Thoracic aorta (tissue), 2 donors: ENCODE measurements at places on chromosomes 6 and 20.

DNA sequence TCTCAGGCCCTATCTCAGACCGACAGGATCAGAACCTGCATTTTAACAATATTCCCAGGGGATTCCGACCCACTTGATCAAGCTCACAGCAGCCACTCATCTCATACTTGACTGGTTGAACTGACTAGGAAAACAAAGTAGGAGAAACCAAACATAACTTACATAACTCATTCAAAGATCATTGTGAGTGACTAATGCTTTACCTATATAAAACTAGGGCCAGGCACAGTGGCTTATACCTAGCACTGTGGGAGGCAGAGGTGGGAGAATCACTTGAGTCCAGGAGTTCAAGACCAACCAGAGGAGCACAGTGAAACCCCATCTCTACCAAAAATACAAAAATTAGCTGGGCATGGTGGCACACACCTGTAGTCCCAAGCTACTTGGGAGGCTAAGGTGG, 251.0 kb downstream of the ATXN1 start:
- DNase-seq, result no peak

DNA sequence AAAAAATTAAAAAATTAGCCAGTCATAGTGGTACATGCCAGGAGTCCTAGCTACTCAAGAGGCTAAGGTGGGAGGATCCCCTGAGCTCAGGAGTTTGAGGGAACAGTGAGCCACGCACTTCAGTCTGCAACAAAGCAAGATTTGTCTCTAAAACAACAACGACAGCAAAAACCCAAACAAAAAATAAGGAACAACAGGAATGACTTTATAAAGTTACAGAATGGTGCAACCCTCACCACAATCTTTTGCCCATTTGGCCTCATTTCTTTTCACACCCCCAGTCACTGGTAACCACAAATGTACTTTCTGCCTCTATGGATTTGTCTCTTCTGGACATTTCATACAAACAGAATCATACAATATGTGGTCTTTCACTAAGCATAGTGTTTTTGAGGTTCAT, 16.7 kb upstream of the ZFAND3 start:
- DNase-seq, result no peak

DNA sequence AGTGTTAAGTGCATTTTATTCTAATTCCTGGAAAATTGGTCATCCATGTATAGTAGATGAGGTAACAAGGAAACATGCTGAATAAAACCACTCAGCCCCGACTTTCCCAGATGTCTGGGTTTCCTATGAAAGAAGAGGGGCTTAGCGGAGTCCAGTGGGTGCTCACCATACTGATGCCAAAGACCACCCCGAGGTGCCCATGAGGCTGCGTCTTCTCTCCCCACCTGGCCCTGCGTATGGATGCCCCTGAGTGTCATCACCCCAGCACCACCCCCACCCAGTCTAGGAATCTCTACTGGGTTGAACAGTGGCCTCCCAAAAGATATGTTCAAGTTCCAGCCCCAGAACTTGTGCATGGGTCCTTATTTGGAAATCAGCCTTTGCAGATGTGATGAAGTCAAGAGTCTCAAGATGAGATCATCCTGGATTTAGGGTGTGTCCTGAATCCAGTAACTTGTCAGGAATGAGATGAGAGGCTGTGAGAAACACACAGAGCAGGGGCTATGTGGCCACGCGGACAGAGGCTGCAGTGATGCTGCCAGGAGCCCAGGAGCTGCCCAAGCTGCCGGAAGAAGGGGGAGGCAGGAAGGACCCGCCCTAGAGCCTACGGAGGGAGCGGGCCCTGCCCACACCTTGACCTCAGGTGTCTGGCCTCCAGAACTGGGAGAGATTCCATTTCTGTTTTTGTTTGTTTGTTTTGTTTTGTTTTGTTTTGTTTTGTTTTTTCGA, 124.6 kb upstream of the CDH4 start:
- DNase-seq, result no peak

DNA sequence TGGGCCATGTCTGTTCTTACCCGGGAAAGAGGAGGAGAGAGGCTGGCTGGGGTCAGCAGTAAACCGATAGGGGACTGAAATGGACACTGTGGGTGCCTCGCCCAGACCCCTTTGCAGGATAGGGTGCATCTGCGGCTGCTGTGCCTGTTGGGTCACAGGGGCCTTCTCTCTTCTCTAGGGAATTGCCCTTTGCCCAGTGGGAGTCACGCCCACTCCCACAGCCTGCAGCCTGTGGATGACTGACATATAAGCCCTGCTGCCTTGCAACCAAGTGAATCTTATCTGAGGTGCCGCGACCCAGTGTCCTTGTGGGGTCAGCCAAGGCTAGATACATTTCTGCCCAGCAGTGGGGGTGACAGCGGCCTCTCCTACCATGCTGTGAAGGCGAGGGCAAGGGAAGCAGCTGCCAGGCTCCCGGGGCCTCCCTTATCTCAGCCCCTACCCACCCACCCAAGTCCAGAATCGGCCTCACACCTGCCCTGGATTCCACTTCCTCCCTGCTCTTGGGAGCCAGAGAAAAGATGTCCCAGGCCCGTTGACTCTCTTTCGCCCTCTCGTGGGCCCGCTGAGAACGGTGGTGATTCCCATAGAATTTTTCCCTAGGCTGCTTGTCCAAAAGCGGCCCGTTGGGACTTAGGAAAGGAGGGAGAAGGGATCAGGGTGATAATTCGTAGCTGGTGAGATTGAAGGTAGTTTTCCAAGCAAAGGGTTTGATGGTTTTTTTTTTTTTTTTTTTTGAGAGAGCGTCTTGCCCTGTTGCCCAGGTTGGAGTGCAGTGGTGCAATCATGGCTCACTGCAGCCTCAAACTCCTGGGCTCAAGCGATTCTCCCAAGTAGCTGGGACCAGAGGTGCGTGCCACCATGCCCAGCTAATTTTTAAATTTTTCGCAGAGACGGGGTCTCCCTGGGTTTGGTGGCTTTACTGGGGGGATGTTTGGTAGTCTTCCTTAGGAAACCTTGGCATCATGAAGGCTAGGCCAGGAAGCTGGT, 76.4 kb upstream of the RNF24 start:
- no peak for DNase-seq

GRCh38 chr20:4272225-4272624, 256.9 kb upstream of the RNF24 start:
- DNase-seq, result no peak

- DNase-seq, result no peak
Observed at GRCh38 chr6:79117752-79118151, 39.7 kb upstream of the PHIP start.

GRCh38 chr6:45966340-45966739, 49.3 kb downstream of the CLIC5 start:
- DNase-seq, result no peak

GRCh38 chr6:56862415-56863175, 92.3 kb upstream of the BEND6 start:
- no peak for DNase-seq

- no peak for DNase-seq
Observed at GRCh38 chr6:32692019-32692418, 25.6 kb upstream of the HLA-DQB1 start.

GRCh38 chr6:105875974-105876640, 210.0 kb upstream of the PRDM1 start:
- no peak for DNase-seq

DNA sequence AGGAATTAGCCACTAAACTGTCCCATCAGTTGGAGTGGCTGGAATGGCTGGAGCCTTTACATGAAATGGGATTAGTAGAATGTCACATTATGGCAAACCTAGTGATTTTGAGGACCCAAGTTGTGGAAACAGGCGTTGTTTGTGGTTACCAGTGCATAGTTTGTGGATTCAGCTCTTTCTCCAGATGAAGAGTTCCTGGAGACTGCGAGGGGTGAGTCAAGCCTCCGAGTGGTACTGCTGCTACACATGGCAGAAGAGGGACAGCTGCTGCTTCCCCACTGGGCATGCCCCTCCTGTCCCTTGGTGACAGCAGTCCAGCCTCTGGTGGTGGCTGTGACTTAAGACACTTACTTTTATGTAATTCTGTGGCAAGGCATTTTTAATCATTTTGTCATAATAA, 94.2 kb upstream of the SCP2D1 start:
- DNase-seq, result no peak

- no peak for DNase-seq
Observed at GRCh38 chr6:157841211-157841840, 18.3 kb downstream of the SNX9 start.

DNA sequence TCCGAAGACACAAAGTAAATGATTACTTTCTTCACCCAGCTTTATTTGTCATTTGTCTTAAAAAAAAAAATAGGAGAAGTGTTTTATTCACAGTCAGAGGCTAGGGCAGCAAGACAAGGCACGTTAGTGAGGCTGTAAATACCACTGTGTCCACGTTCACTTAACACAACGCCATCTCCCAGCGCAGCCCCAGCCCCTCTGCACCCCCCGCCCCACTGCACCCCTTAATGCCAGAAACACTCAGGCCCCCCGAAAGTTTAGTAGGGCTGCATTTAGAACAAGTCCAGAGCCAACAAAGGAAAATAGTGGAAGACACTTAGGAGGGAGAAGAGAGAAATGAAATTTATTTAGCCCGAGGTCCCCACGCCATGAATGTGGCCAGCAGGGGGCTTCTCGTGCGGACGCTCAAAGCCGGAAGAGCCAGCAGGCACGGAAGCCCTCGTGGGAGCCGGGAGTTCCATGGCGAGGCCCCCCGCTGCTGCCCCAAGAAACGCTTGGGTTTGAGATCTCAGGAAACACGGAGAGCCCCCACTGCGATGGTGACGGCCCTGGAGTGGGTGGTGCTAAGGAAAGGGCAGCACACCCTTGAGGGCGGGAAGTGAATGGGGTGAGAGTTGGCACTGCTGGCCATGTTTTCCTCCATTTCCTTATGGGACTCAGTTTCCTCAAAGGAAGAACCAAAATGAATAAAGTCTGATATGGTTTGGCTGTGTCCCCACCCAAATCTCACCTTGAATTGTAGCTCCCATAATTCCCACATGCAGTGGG, 50.2 kb downstream of the IYD start:
- DNase-seq, result no peak

- DNase-seq, result peak; percentile 9
Observed at GRCh38 chr6:32968867-32969684, 682 bp downstream of the BRD2 start.

DNA sequence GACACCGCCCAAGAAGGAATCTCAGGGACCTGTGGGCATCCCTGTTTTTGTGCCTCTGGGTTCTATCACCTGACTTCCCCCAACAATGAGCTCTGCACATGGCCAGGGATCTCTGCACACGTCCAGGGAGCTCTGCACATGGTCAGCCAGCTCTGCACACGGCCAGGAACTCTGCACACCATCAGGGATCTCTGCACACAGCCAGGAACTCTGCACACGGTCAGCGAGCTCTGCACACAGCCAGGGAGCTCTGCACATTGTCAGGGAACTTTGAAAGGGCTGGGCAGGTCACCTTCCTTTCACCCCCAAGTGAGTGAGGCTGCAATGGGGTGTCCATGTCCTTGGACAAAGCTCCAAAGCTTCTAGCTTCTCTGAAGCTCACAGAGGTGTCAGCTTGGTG, 5.2 kb upstream of the SLCO4A1 start:
- no peak for DNase-seq

DNA sequence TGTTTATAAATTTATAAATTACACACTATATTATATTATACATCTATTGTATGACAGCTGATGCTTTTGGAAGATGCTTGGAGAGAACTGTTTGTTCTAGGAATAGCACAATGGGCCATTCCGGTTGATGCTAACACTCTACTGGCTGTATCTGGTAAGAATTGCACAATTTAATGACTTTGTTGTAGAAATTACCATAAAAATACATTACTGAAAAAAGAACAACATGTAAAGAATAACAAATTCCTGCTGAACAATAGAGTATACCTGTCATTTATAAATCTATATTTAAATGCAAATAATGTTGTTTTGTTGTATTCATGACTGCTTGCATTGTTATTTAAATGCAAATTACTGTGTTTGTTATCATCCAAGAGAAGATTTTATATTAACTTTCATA, 14.4 kb downstream of the NR2E1 start:
- no peak for DNase-seq
